Activated CD8-positive, alpha-beta T cell treated with anti-CD3 and anti-CD28 coated beads, Interleukin-2, amount 10 ng/mL, durations not matched to agents 7 days and 5 days (primary cell): ENCODE measurements at places on chromosomes 13 and 19. TPM values are rescaled to one million over a fixed set of nuclear protein-coding genes. Genes with fewer than 3 reads are reported as not detected.

DNA sequence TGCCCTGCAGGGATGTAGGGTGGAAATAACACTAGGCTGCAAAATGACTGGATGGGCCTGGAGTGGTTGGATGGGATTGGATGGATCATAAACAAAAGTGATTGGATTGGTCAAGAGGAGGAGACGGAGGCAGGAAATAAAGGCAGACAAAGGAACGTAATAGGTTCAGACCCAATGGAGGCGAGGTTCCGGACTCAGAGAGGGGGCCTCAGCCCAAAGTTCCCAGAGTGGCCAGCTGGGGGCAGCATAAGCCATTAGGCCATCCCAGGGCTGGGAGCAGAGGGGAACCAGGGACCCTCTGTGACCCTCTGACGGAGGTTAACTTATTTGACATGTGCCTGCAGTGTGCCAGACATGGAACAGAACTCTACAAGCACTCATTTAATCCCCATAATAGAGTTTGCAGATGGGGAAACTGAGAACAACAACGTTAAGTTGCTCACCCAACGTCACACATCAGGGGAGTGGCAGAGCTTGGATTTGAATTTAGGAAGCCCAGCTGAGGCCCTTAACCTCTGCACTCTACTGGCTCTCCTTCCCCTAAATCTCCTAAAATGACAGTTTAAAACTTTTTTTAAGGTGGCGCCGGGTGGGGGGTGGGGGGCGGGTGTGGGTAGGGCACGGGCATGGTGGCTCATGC is 15.3 kb upstream of the MAP1S start:
- DNase-seq = peak; percentile 74

DNA sequence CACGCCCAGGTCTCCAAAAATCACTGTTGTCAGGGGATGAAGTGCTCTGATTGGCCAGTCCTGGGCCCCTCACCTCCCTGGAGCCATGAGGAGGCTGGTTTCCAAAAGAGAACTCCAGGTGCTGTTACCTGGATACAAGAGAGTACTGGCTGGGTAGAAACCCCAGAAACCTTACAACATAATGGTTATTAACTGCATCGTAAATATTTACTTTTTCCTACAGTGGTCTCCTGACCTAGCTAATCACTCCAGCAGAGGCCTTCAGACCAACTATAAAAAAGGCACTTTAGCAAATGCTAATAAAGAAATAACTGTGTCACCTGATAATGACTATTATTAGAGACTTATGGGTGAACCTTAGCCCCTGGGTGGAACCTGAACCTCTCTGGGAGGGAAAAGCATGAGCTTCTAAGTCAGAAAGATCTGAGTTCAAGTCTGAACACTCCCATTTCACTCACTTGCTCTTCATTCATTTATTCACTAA is 1.5 kb upstream of the IGSF23 start:
- no peak for DNase-seq

DNA sequence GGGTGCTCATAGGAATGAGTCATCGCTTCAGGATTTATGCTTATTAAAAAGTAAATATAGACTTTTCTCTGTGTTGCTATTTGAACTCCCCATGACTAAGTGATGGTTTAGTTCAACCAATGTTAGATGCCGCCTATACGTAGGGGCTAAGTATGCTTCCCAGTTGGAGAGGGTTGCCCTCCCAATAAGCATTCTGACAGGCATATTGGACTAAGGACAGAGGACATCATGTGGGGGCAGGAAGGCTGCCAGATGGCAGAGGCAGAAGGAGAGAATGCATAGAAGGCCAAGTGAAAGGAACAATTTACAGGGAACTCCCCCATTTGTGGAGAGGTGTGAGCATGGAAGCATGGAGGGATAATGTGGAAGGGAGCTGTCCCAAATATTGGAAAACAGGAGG is 318.4 kb upstream of the OBI1 start:
- DNase-seq = no peak

- DNase-seq = no peak
Observed at GRCh38 chr13:103839460-103839859, 773.2 kb upstream of the SLC10A2 start.

Gene CADM4
- total RNA-seq = 0.10 TPM
